ENCODE measurements at places on chromosomes 1 and 21.

- no peak for DNase-seq
Measured at GRCh38 chr1:68233202-68233601, 879 bp upstream of the WLS start.

DNA sequence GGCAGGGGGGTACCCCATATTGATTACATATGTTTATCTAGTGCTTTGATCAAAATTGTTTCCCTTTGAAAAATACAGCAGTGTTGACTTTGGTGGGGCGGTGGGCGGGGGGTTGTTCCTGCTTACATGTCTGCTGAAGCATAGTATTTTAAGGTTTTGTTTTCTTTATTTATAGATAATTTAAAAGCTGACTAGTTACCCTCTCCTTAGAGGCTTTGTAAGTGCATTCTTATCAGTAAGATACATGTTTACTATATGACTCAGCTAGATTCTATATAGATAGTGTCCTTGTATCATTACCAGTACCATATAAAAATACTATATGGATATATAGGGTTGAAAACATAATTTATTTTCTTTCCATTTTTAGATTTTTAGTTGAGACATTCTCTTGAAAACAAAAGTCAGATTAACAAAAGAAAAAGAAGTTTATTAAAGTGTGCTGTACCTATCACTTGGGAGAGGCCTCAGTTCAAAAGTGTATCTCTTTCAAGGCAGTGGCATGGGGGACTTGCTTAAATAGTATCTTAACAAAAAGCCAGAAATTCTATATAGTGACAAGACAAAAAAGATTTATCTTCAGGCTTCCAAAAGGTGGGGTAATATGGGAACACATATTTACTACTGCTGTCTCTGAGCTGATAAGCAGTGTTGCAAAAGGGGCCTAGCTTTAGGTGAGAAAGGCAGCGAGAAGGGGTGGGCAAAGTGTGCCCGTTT is 79.0 kb downstream of the HS2ST1 start:
- no peak for DNase-seq

- DNase-seq: no peak
Measured at GRCh38 chr1:229340496-229340895, 2.4 kb downstream of the CCSAP start.

GRCh38 chr1:98962156-98962555 is 42.5 kb downstream of the PLPPR5 start:
- DNase-seq: no peak

GRCh38 chr1:155131285-155131684 is 3.6 kb downstream of the EFNA1 start:
- no peak for DNase-seq

GRCh38 chr1:114725230-114725629 is 8.7 kb upstream of the NRAS start:
- DNase-seq: no peak

- no peak for DNase-seq
Measured at GRCh38 chr1:29563571-29563970, 327.2 kb downstream of the PTPRU start.

Measured in stimulated activated naive CD8-positive, alpha-beta T cell treated with anti-CD3 and anti-CD28 coated beads, Interleukin-15, amount 100 ng/mL, for 72 hours (primary cell).